ENCODE measurements at places on chromosomes 6 and 20. TPM values are rescaled to one million over a fixed set of nuclear protein-coding genes. Genes with fewer than 3 reads are reported as not detected.

Gene TMEM30A
- total RNA-seq: 46.6 TPM

Gene PACRG
- total RNA-seq: not detected

Gene SLC22A1
- total RNA-seq: 0.99 TPM

Gene SAPCD1
- 13.2 TPM for total RNA-seq

Gene MOXD1
- total RNA-seq: not detected

Gene FLRT3
- not detected for total RNA-seq

Gene FAM83C
- total RNA-seq: not detected

Gene IPCEF1
- total RNA-seq: 10.5 TPM

Gene SIRPA
- total RNA-seq: not detected

Gene COX4I2
- total RNA-seq: not detected

Gene SRPK1
- total RNA-seq: 134 TPM

Gene PGM3
- total RNA-seq: 24.6 TPM
